ENCODE measurements at places on chromosomes 6 and 20. TPM values are rescaled to one million over a fixed set of nuclear protein-coding genes. Genes with fewer than 3 reads are reported as not detected.

The TPX2 gene
- 11.2 TPM for total RNA-seq

The JAG1 gene
- 39.9 TPM for total RNA-seq

The CTAGE9 gene
- total RNA-seq: not detected

The PHACTR1 gene
- 9.7 TPM for total RNA-seq

The ROS1 gene
- total RNA-seq: under 0.01 TPM

The LY6G5C gene
- total RNA-seq: 0.16 TPM

The ZNF512B gene
- 23.9 TPM for total RNA-seq

The BPIFA1 gene
- not detected for total RNA-seq

The HLA-DRB5 gene
- 0.49 TPM for total RNA-seq

The KCNS1 gene
- total RNA-seq: 5.5 TPM

The SLC22A1 gene
- 0.12 TPM for total RNA-seq

The OSER1 gene
- 50.3 TPM for total RNA-seq

The OR2H1 gene
- total RNA-seq: not detected

The CSNK2A1 gene
- 121 TPM for total RNA-seq

The ARFGEF3 gene
- total RNA-seq: 1.5 TPM

The FKBP5 gene
- 3.4 TPM for total RNA-seq

The NT5E gene
- 231 TPM for total RNA-seq

The TXLNB gene
- total RNA-seq: 0.24 TPM

The NKX2-4 gene
- total RNA-seq: not detected

The C20orf202 gene
- total RNA-seq: 0.16 TPM

The RTN4IP1 gene
- 5.0 TPM for total RNA-seq

The NNAT gene
- 1.8 TPM for total RNA-seq

The ZNF133 gene
- total RNA-seq: 25.2 TPM

The SLC22A7 gene
- not detected for total RNA-seq

The TMEM244 gene
- total RNA-seq: not detected
